ENCODE measurements at places on chromosomes 16 and 17.

DNA sequence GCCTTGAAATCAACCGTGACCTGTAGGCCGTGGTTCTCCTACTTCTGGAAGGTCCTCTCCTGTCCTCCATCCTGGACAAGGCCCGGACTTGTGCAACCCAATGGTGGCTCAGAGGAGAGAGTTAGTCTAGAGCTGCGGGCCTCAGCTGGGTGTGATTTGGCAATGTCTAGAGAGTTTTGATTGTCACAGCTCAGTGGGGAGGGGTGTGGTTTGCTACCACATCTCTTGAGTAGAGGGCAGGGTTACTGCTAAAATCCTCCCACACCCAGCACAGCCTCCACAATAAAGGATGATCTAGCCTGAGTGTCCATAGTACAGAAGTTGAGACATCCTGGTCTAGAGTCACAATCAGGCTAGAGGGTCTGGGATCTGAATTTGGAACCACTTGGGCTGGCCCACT lies 40.3 kb downstream of the MYH13 start:
- no peak for DNase-seq

GRCh38 chr17:34909040-34909439 lies 52.2 kb downstream of the CCT6B start:
- no peak for DNase-seq

- no peak for DNase-seq
Measured at GRCh38 chr16:71413341-71413740, 28.5 kb downstream of the TLE7 start.

- DNase-seq, result no peak
Measured at GRCh38 chr16:11098601-11099390, 154.4 kb downstream of the CLEC16A start.

- DNase-seq, result no peak
Measured at GRCh38 chr16:83533193-83533592, 274.6 kb upstream of the HSBP1 start.

GRCh38 chr17:72553051-72553755 lies 432.4 kb downstream of the SOX9 start:
- no peak for DNase-seq

GRCh38 chr16:76882105-76882504 lies 308.9 kb upstream of the MON1B start:
- no peak for DNase-seq

DNA sequence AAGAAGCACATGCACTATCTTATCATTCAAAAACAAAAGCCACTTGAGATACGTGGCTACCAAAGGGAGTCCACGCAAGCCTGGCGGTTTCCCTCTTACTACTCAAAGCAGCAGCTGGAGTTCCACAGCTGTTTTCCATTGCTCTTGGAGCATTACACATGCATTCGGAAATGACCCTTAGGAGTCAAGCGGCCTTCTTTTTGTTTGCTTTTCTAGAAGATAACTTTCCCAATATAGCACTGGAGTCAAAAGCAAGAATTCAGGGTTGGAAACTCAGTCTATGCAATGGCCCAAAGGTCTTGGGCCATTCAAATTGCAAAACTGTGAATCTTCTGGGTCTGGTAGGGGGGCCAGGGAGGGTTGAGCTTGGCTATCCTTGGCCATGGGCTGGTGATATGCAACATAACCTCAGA lies 97.8 kb upstream of the MAF start:
- no peak for DNase-seq

DNA sequence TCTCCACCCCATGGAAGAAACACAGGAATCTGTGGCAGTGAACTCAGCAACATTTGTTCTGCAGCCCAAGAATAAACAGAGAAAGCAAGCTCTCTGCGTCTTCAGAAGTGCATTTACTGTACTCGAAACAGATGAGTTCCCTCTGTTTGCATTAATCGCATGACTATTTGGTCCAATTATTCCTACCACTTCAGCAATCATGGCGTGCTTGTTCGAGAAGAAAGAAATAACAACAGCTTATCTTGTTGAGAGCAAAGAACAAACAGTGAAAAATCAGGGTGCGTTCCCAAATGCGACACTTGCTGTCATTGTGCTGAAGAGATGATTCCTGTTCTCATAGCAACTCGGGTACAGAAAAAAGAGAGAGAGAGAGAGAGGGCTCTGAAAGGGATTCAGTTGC lies 445.3 kb upstream of the MAF start:
- DNase-seq, result peak; percentile 90

GRCh38 chr17:82241926-82242697 lies 13.3 kb downstream of the SLC16A3 start:
- DNase-seq, result no peak

DNA sequence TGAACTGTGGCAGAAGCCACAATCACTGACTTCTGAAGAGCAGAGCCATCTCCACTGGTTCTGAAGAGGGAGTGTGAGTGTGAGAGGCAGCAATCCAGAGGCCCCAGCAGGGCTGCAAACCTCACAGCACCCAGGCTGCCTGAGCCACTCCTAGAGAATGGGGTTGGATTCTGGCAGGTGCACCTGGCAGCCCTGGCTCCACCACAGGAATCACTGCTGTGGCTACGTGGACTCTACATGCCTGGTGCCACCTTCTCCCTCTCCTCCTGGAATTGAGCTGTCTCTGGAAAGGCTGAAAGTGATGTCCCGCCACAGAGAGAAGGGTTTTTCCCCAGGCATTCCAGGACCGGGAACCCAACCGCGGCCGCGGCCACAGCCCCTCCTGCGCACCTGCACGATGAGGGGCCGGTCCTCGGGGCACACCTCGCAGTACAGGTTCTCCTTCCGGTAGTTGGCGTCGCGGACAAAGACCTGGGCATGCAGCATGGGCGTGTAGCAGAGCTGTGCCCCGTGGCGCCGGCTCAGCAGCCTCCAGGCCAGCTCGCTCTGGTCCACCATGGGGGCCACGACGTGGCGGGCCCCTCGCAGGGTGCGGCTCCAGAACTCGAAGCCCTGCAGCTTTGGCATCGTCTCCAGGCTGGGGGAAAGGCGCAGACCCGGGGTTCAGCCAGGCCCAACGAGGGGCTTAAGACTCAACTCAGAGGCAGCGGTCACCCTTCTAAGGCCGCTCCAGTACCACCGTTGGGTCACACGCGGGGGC lies 991 bp downstream of the DUS1L start:
- DNase-seq, result no peak

- peak; percentile 34 for DNase-seq
Measured at GRCh38 chr17:8745586-8746500, 1.2 kb upstream of the CCDC42 start.

- DNase-seq, result no peak
Measured at GRCh38 chr17:4500191-4500571, 1.5 kb downstream of the SPNS2 start.

DNA sequence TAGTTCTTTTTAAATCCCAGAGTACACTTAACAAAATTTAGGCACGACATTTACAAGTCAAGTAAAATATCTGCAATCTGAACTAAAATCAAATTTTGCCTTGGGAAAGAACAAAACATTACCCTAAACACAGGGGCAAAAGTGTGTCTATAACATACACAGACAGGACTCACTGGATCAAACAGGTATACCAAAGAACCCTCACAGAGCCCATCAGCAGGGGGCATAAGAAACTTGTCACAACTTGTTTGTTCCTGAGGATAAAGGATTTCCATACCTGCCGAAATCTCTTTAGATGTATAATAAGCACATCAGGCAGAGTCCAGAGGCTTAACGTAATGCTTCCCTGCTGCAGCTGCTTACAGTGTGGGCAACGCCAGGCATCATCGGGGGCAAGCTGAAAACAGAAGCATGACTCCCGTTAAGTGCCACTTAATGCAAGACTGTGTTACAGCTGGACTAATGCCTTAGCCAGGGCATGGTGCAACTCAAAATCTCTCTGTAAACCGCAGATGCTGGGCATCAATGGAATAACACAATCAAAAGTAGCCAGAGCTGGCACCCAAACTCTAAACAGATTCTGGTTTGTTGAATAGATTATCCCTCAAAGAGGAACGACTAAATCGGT lies 67.0 kb downstream of the USP31 start:
- no peak for DNase-seq

GRCh38 chr17:62888148-62888547 lies 77.9 kb upstream of the TANC2 start:
- DNase-seq, result no peak

- DNase-seq, result peak; percentile 10
Measured at GRCh38 chr17:76492123-76492988, 8.9 kb downstream of the RHBDF2 start.

GRCh38 chr16:4624827-4625559 lies 367 bp downstream of the MGRN1 start:
- DNase-seq, result no peak

Measured in NCI-H1436 (cell line).